ENCODE measurements at places on chromosomes 3 and 15.

DNA sequence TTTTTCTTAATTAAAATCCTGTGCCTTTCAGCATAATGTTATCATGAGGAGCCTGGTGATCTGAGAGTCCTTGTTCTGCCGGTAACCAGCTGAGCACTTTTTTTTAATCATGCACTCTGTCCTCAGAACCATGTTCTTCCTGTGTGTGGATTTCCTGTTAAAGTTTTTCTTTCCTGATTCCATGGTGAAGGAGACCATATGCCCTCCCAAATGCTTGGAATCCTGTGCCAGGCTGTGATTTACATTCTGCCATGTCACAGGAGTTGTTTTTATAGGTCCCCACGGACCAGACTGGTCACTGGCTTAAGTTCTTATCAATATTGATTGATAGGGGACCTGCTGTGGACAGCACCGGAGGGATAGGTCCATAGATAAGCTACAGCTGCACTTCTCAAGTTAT, 257.8 kb downstream of the SLCO3A1 start:
- DNase-seq: no peak

DNA sequence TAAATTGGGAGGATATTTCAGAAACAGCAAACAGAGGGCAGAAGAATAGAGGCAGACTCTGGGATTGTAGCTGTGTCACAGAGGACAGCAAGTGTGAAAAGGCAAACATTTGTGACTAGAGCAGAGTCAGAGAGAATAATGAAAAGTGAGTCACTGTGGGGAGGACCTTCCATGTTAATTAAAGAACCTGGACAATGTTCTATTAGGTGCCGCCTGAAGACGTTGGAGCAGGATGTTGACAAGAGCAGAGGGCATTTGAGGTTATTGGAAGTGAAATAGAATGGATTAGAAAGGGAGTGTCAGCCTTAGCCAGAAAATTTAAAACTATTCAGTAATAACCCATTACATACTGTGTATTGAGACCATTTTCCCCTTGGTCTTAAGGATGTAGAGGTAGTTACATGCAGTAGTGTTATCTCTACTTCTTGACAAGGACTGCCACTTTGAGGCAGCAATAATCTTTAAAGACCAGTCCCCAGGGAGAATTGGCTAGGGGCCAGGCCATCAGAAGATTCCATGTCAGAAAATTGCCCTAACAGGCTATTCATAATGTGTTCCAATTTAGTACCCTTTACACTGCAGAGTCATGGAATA, 5.8 kb downstream of the ACKR2 start:
- no peak for DNase-seq

- no peak for DNase-seq
These were observed 49.6 kb downstream of the SMAD3 start for GRCh38 chr15:67114846-67115585.

- DNase-seq: no peak
These were observed 110.0 kb downstream of the EPHB1 start for GRCh38 chr3:134904776-134905646.

GRCh38 chr3:97825101-97825500, 3.3 kb downstream of the CRYBG3 start:
- DNase-seq: no peak

DNA sequence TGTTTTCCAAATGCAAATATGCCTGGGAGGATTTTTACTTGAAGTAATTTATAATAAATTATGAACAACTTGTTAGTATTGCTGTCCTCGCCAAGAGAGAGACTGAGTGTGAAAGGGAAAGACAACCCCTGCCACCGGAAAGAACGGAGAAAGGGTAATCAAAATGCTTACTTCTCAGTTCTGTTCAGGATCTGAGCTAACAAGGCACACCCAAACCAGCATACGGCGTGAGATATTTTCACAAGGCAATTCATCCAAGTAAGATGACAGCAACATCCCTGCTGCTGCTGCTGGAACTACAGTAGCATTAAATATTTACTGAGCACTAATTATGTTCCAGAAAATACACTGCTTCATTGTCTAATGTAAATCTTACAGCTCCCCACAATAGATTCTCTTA, 96.1 kb downstream of the KBTBD8 start:
- DNase-seq: no peak

DNA sequence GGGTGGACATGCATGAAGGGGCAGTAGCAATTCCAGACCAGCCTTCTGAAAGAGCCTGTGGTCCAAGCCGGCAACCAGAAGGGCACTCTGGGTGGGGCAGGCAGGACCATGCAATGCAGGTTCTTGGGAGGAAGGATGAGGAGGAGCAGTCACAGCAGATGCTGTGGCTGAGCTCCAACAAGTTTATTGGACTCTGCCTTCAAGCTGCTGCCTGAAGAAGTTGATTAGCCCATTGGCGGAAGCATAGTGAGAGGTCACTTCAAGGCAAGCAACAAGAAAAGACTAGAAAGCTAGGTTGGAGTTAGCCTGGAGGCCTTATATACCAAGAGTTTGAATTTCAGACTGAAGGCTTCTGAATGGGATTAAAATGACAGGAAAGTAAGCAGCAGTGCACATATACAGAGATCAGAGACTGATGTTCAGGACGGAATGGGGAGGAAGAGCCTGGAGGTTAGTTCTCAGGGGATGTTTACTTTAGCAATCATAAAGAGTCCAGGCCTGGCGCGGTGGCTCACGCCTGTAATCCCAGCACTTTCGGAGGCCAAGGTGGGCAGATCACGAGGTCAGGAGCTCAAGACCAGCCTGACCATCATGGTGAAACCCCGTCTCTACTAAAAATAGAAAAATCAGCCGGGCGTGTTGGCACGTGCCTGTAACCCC, 39.9 kb downstream of the SFMBT1 start:
- DNase-seq: no peak

- DNase-seq: no peak
These were observed 26.1 kb downstream of the PPP2R3A start for GRCh38 chr3:135991621-135992020.

DNA sequence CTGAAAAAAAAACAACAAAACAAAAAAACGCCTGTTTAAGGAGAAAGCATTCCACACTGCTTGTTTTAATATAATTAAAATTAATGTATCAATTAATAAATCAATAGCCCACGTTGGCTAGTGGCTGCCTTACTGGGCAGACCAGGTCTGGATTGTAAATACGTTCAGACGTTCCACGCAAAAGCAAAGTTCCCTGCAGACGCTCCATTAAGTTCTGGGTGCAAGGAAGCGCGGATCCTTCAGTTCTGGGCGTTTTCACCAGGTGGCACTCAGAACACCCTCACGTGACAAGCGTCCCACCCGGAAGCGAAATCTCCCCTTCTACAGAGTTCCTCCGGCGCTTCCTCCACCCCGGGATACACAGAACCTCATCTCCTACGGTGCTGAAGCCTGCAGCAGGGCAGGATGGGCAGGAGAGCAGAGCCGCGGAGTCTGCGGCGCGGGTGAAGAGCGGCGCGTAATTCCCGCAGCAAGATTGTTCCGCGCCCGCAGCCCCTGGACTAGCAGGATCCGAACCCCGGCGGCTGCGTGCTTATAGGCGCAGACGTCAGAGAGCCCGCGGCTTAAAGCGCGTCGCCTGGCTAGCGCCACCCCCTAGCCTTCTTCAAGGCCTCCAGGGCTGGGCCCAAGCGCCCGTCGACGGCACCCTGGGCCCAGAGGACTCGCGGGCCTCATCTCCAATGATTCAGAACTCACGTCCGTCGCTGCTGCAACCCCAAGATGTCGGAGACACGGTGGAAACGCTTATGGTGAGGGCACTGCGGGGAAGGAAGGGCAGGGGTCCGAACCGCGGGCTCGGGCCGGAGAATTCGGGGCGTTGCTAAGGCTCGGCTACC, at the start of gene SLC25A38:
SLC25A38 (plus strand) TSS at position 326 of the 836 bp plus-strand sequence; CDS start at position 681, 355 bp downstream.
- peak; percentile 79 for DNase-seq

DNA sequence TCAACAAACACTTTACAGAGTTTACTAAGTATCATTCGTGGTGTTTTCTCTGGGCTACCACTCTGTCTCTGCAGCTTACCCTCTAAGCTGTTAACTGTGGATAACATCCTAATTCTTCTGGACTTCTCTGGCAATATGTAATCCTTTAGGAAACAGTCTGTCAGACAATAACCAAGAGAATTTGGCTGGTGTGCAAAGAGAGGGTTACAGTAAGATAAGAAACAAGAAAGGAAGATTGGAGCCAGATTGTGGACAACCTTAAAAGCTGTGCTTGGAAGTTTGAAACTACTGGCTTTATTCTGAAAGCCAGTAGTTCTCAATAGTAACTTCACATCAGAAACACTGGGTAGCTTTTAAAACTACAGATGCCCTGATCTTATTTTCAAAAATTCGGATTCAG, 778 bp downstream of the ARL6 start:
- no peak for DNase-seq

DNA sequence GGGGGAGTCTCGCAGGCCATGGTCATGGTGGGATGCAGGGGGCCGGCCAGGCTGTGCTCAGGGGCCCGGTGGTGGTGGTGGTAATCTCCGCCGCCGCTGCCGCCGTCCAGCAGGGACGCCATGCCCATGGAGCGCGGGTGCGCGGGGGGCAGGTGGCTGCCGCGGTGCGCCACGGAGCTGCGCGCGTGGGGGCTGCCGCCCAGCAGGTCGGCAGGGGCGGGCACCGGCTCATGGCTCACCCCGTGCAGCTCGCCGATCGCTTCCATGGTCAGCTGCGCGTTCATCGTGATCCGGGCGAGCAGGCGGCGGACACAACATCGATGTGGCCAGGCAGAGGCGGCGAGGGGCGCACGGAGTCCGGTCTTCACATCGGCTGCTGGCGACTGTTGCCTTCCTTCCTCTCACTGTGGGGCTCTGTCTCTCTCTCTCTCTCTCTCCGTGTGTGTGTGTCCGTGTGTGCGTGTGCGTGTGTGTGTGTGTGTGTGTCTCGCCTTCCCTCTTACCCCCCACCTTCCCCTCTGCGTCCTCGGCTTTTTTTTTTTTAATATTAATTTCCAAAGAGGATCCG, 451 bp downstream of the ONECUT1 start:
- DNase-seq: no peak

- no peak for DNase-seq
These were observed 12.7 kb downstream of the TICRR start for GRCh38 chr15:89587955-89588354.

DNA sequence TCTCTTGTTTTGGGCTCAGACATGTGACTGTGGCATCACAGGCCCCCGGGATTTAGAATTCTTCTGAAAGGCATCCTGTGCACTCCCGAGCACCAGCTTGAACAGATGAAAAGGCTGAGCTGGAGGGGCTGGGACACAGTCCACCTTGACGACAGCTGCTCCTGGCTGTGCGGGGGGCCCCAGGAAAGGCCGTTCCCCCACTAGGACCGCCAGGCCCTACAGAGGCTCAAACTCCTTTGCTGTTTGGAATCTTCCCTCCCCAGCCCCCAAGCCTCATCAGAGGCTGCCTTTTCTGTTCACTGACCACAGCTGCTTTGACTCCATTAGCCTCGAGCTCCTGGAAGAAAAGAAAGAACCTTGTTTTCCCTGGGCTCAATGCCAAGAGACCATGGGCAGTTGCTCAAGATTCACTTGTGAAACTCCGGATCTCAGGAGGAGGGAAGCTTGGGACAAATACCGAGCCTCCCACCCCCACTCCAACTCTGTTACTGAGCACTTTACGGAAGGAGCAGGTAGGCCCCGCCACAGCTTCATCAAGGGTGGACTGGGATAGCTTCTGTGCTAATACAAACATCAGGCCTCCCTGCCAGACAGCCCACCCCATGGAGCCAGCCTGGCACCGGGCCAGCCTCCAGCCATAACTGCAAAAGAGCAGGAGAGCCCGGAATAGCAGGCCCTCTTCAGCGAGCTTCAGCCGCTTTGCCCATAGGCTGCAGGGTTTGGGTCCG, 15.7 kb downstream of the CIDEC start:
- no peak for DNase-seq

DNA sequence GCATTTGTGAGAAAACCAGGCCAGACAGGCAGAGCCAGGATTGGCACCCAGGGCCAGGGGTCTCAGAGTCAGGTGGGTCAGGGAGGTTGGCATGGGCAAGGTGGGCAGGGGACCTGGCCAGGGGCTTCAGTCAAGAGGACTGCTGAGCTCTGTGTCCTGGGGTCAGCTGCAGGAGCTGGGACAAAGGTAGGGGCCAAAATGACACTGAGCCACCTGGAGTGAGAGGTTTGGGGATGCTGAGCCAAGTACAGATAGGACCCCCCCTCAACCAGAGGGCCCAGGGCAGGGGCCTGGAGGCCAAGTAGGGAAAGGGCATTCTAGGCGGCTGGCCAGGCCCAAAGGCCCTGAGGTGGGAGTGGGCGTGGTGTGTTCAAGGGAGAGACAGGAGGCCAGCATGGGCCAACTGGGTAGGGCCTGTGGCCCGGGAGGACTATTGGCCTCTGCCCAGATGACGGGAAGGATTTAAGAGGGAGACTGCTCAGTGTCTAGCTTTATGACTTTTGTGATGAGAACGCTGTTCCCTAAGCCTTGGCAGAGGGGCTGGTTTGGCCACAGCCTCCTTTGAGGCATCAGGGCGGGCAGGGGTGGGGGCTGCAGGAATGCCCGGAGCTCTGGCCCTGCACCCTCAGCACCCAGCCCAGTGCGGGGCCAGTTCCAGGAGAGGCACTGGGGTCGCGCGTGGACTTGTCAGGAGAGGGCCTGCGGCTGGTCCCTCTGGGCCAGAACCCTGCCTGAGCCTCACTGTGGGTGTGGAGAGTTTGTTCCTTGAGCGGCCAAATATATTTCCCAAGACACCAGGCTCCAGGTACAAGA, 3.1 kb downstream of the CFAP100 start:
- no peak for DNase-seq

- DNase-seq: no peak
These were observed 20.3 kb upstream of the ZDHHC23 start for GRCh38 chr3:113927556-113927955.

GRCh38 chr3:174685796-174686195, 173.3 kb upstream of the NAALADL2 start:
- no peak for DNase-seq

DNA sequence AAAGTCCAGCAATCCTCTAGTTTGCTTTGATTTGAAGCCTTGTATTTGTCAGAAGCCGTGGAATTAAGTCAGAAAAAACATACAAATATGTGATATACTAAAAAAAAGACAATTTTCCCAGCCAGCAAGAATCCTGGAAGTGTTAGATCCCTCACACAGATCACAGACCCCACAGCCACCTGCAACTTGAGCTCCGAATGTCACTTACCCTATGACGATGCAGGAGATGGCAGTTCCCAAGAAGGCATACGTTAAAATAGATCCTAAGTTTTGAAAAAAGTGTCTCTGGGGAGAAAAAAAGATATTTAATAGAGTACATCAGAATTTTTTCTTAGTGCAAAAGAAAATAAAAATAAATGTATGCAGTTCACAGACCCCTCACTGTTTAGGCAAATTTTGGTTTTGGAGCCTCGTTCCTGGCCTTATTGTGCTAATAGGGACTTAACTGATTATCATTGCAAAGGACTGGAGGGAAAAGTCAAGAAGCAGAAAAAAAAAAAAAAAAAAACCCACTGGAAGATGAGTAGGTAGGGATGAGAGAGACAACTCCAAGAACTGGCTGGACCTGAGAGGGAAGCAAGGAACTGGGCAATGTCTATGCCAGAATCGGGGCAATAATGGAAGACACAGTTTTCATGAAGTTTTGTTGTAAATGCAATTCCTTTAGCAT, 53.3 kb downstream of the SLC9A9 start:
- no peak for DNase-seq

DNA sequence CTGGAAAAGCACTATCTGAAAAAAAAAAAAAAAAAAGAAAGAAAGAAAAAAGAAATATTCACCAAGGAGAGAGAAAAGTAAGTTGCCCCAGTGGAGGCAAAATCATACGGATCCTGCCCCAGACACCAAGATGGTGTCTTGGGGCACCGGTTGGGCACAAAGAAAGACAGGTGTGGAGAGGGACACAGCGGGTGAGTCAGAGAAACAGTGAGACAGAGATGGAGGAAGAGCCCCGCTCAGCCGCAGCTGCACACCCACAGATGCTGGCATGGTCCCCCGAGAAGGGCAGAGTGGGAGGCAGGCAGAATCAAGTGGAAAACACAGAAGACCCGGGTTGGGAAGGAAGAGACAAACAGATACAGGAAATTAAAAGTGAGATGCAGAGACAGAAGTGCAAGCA, 129.7 kb upstream of the SMAD3 start:
- no peak for DNase-seq

GRCh38 chr15:67832031-67832551, 6.8 kb downstream of the SKOR1 start:
- no peak for DNase-seq
